ENCODE measurements at places on chromosomes 16 and 17.

- DNase-seq, result no peak
Observed at GRCh38 chr17:57530026-57530425, 215.1 kb downstream of the CCDC182 start.

DNA sequence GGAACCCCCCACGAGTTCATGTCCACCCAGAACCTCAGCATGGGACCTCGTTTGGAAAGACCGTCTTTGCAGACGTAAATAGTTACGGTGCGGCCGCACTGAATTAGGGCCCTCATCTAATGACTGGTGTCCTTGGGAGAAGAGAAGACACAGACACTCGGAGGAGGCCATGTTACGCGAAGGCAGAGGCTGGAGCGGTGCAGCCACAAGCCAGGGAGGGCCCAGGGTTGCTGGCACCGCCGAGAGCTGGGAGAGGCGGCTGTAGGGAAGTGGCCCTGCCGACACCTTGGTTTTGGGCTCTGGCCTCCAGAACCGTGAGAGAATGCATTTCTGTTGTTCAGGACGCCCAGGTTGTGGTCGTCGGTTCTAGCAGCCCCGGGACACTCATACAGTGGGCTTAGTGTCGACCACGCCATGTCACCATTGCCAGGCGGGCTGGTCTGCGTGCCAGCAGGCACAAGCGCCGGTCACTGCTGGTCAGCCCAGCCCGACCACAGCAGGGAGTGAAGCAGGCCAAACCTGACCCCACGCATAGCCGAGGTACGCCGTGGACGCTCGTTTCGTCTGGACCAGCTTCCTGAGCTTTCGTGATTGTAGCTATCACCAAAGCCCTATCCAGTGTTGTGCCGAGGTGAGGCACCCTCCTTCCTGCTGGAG, 10.7 kb upstream of the WDR45B start:
- DNase-seq, result no peak

DNA sequence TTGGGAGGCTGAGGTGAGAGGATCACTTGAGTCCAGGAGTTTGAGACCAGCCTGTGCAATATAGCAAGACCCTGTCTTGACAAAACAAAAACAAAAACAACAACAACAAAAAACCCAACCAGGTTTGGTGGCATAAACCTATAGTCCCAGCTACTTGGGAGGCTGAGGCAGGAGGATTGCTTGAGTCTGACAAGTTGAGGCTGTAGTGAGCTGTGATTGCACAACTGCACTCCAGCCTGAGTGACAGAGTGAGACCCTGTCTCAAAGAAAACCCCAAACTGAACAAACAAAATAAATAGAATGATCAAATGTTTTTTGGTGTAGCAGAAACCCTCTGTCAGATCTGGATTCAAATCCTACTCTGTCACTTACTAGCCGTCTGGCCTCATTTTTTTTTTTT, 16.0 kb upstream of the SYT17 start:
- no peak for DNase-seq

DNA sequence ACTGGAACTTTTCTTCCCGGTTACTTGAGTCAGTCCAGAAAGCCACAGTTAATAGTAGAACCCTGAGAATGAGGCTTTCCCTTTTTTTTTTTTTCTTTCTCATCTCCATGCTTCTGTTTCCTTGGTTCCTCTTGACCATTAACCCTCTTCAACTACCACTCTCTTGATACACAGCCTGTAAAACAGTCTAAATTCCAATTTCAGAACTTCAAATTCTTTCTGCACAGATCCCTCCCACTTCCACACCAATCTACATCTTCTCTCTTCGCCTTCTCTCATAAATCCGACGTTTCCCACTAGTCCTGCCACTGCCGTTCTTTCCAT, 588 bp downstream of the METTL16 start:
- DNase-seq, result no peak

DNA sequence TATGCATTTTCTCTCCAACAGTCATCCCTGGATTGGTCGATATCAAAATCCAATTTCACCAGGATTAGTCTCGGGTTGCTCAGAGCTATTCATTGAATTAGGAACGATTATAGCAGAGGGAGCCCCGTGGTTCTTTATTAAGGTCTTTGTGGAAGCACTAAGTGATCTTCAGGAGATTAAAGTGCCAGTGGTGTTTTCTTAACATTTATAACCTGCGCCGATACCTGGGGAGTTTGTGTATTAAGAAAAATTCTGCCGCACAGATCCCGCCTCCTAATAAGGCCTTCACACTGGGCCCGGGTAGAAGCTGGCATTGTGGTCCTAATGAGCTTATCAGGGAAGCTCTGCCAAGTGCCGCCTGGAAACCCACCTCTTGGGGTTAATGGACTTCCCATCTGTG, 238.7 kb downstream of the RBFOX1 start:
- no peak for DNase-seq

DNA sequence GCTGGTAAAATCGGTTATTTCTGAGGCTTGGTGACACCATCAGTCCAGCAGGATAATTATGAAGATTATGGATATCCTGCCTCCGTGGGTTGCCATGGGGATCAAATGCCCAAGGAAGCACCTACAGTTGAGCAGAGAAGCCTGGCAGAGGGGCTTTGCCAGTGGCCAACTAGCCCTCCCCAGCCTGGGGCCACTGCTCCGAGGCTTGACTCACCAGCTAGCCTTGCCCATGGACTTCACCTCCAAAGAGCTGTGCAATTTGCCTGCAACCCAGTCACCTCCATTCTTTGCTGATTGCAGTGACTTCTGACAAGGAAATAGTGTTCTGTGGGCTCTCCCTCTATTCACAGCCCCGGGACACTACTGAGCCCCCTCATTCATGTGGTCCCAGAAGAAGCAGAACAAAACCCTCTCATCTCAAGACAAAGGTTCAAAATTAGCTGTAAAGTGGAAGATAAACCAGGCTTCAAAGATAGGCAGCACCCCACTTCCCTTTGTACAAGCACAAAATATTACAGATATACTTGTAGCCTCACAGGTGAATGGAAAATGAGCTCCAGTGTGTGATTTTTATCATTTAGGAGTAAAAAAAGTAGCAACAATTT, 1.6 kb downstream of the PECAM1 start:
- DNase-seq, result no peak

DNA sequence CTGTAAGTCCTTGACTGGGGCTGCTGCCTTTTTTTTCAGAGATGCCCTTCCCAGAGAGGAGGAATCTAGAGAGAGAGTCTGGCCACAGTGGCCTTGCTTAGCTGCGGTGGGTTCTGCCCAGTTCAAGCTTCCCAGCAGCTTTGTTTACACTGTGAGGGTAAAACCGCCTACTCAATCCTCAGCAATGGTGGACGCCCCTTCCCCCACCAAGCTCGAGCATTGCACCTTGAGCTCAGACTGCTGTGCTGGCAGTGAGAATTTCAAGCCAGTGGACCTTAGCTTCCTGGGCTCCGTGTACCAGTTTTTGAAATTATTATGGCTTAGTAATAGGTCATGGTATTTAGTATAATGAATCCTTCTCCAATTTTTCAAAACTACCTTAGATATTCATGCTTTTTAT, 395.4 kb downstream of the NPIPA7 start:
- DNase-seq, result no peak

DNA sequence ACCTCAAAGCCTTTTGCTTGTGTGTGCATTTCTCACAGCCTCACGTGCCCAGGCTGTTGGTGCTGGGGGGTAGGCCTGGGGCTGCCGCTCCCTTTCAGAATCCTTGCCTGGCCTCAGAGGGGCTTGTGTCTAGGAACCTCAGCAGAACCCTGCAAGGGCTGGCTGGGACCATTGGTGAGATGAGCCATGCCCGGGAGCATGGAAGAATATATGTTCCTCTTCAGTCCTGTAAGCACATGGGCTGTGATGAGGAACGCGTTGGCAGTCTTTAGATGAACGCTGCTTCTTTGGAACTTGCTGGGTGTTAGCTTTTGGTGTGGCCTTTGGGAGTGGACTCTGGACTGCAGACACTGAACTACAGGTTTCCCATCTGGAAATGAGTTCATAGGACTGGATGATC, 32.0 kb upstream of the SLC5A10 start:
- DNase-seq, result no peak

DNA sequence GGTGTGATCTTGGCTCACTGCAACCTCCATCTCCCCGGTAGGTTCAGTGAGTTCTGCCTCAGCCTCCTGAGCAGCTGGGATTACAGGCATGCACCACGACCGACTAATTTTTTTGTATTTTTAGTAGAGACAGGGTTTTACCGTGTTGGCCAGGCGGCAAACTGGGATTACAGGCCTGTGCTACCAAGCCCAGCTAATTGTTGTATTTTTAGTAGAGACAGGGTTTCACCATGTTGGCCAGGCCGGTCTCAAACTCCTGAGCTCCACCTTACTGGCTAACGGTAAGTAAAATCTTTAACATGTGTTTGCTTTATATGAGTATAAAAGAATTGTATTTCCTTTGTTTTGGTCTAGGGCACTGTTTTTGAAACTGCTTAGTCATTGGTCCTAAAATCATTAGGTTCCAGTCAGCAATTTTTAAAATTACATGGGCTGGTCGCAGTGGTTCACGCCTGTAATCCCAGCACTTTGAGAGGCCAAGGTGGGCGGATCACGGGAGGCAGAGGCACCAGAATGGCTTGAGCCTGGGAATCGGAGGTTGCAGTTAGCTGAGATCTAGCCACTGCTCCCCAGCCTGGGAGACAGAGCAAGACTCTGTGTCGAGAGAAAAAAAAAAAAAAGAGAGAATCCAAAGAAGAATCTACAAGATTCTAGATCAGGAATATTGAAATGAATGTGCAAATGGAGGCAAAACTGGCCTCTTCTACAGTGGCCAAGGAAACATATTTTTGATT, 3.6 kb downstream of the FLYWCH1 start:
- DNase-seq, result no peak

- DNase-seq, result no peak
Observed at GRCh38 chr17:82383411-82383810, 11.8 kb downstream of the UTS2R start.

GRCh38 chr17:48051706-48052486, 3.7 kb downstream of the NFE2L1 start:
- DNase-seq, result no peak

GRCh38 chr17:54891176-54891821, 9.4 kb upstream of the TOM1L1 start:
- no peak for DNase-seq

DNA sequence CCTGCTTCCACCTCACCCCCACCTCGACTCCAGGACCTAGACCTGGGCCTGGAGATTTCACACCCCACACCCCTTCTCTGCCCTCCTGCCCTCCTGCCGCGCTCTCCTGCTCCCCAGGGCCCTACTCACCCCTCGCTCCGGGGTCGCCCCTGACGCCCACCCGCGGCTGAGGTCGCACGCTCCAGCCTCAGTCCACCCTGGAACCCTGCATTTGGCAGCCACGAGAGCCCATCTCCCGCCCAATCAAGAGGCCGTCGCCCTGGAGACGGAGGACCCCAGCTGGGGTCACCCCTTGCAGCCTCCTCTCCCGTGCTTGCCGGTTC, 16.1 kb downstream of the TLE7 start:
- DNase-seq, result no peak

DNA sequence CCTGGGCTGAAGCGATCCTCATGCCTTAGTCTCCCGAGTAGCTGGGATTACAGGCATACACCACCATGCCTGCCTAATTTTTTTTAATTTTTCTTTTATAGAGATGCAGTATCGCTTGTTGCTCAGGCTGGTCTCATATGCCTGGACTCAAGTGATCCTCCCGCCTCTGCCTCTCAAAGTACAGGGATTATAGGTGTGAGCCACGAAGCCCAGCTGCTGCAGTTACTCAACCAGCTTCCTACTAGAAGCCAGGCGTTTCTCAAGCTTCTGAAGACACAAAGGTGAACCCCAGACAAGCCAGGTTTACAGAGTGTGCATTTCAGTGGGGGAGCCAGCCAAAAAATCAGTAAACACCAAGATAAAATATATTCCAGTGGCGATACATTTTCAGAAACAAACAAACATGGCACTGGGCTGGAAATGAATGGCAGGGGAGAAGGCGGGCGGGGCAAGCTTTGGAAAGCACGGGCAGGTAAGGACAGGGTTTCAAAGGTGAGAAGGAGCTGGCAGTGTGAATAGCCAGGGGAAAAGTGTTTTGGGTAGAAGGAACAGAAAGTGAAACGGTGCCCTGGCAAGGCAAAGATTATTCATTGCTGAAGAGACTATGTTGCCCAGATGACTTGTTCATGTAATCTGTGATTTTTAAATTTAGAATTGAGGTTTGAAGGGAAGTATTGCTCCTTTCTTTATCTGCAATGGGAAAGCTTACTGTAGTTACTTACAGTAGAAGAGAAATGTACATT, 471.1 kb downstream of the WWOX start:
- DNase-seq, result no peak

- DNase-seq, result no peak
Observed at GRCh38 chr16:89257757-89258465, 40.4 kb downstream of the ZNF778 start.

GRCh38 chr17:12637745-12638651, 27.7 kb upstream of the MYOCD start:
- DNase-seq, result no peak

DNA sequence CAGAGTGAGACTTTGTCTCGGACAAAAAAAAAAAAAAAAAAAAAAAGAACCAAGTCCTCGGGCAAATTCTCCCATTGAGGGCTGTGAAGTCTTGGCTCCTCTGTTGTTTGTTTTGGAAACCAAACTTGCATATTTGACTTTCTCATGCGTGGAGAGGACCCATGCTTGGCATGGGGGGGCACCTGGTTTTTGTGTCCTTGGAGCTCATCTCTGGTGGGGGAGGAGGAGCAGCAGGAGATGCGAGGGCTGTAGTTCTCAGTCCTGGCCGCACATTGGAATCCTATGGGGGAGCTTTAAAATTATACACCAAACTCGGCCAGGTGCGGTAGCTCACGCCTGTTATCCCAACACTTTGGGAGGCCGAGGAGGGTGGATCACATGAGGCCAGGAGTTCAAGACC, 74.5 kb downstream of the ABCC6 start:
- no peak for DNase-seq

DNA sequence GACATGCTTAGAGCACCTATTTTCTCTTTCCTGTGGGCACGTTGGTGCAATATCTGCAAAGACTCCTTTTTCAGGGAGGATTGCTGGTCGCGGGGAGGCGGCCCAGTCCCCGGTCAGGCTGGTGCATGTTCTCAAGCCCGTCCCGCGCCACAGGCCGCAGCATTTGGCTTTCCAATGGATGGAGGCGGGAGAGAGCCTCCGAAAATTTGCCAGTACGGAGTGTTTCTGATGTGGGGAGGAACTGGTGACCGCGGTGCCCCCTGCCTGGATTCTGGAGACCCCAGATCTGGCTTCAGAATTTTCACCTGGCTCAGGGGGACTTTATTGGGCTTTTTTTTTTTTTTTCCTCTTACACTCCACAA, 2.3 kb downstream of the CMIP start:
- DNase-seq, result no peak

GRCh38 chr16:11875721-11876120, 24.4 kb upstream of the RSL1D1 start:
- no peak for DNase-seq
